Bronchial epithelial cell (primary cell): ENCODE measurements at places on chromosomes 12 and 14.

- no peak for DNase-seq
Observed at GRCh38 chr12:32261638-32262037, 137.7 kb upstream of the FGD4 start.

DNA sequence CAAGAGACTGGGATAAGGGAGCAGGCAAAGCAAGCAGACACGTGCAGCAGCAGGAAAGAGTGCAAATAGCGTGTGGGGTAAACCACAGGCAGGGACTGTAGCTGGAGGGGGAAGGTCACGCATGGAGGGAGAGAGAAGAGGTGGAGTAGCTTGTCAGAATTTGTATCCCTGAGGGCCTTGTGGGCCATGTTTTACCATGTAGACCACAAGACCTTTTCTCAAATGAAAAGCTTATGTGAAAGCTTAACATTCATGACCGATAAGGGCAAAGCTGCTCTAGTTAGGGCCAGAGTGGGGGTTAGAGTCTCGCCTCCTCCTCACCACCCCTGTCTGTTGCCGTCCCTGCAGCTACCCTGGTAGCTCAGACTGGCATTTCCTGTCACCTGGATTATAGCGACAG, 152.9 kb upstream of the E2F7 start:
- no peak for DNase-seq

- no peak for DNase-seq
Observed at GRCh38 chr14:89700801-89701200, 253.7 kb downstream of the EFCAB11 start.

DNA sequence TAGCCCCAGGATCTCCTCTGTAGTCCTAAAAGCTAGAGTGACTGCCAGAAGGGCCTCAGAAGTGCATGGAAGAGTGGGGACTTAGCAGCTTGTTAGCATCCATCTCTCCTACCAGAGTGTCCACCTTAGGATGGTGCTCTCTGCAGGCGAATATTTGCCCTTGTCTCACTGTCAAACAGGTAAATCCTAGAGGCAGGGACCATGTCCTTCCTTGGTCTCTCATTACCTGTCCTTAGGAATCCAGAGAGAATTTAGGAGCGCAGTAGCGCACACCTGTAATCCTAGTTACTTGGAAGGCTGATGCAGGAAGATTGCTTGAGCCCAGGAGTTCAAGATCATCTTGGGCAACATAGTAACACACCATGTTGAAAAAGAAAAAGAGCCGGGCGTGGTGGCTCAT, 21.4 kb downstream of the AGAP2 start:
- no peak for DNase-seq

GRCh38 chr14:100669468-100669867, 57.2 kb upstream of the DLK1 start:
- DNase-seq, result no peak

GRCh38 chr14:92386637-92387036, 63.7 kb downstream of the SLC24A4 start:
- no peak for DNase-seq

DNA sequence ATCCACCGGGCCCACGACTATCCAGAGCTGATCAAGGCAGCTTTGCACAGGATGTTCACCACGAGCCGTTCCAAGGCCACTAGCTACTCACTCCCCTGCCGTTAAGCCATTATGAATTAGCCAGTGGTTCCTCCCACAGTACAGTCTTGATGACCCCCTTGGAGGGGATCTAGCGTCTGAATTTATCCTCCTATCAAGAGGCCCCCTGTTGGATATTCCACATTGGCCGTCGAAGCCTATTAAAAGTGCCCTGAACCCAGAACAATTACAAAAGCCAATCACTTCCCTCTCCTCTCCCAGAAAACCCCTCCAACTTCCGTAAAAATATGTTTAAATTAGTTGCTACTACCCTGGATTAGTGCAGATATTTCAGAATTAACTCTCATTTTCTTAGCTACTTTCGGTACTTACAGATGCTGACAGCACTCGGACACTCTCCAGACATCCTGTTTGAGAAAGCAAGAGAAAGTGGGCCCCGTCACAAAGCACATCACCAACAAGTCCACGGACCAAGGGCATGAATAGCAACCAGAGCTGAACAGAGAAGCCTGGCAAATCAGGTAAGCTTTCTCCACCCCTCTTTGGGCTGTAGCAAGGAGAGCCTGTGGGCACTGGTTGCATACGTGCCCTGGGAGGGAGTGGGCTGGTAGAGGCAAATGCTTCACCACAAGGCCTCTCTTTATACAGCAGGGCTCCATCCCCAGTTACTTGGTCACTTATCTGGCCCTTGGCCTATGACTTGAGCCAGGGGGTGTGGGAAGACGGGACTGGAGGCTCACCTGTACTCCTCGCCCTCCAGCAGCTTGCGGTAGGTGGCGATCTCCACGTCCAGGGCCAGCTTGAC, 5.3 kb downstream of the KRT3 start:
- no peak for DNase-seq
